Testis (tissue), 5 donors: ENCODE measurements at places on chromosomes 3 and 15.

- DNase-seq = no peak
Measured at GRCh38 chr15:76381366-76381765, 44.8 kb downstream of the ISL2 start.

GRCh38 chr15:83998486-83998885 is 237.1 kb upstream of the GOLGA6L4 start:
- no peak for DNase-seq

DNA sequence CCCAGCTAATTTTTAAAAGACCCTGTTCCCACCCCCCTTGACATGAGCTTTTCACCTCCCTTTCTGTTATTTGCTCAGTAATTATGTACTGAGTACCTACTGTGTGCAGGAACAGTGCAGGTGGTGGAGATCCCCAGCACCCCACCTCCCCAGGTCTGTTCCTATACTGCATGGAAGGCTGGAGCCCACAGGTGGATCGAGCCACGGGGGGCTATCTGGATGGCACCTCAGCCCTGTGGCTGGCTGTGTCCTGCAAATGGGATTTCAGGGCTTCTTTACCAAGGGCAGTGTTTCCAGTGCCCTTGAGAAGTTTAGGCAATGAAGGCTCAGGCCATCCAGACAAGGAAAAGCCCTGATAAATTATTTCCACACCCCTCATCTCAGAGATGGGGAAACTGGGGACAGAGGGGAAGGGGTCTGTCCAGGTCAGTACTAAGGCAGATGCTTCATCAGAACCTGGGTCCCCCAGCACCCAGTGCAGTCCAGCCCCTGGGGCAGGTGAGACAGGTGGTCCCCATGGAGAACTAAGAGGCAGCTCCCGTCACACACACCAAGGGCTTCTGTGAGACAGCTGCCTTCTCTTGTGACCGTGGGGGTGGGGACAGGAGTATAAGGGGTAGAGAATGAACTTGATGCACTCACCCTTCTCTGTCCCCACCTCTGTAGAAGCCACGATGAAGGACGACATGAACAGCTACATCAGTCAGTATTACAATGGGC is 109.6 kb downstream of the ETFA start:
- no peak for DNase-seq

GRCh38 chr3:117281371-117281770 is 571.8 kb downstream of the TUSC7 start:
- no peak for DNase-seq

- no peak for DNase-seq
Measured at GRCh38 chr3:72244396-72244795, 459.4 kb upstream of the PROK2 start.

DNA sequence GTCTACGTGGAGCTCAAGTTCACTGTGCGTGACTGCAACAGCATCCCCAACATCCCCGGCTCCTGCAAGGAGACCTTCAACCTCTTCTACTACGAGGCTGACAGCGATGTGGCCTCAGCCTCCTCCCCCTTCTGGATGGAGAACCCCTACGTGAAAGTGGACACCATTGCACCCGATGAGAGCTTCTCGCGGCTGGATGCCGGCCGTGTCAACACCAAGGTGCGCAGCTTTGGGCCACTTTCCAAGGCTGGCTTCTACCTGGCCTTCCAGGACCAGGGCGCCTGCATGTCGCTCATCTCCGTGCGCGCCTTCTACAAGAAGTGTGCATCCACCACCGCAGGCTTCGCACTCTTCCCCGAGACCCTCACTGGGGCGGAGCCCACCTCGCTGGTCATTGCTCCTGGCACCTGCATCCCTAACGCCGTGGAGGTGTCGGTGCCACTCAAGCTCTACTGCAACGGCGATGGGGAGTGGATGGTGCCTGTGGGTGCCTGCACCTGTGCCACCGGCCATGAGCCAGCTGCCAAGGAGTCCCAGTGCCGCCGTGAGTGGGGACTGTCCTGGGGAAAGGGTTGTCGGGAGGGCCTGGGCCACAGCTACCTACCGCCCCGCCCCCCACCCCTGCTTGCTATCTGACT is 11.2 kb downstream of the EPHB3 start:
- DNase-seq = no peak

DNA sequence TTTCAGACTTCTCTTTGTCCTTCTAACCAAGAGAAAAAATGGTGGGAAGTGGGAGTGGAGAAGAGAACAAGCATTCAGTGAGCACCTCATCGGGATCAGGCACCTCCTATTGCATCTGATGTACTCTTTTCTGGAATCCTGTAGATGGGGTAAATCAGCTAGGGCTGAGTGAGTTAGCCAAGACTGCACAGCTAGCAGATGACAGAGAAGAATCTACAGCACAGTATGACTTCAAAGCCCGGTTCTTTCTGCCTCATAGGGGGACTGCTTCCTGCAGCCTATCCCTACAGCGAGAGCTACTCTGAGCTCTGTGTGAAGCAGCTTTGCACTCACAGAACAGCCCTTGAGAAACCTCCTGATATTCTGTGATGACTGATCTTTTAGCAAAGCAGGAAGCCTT is 275.2 kb upstream of the MEIS2 start:
- no peak for DNase-seq

- DNase-seq = no peak
Measured at GRCh38 chr3:135792858-135793475, 172.6 kb upstream of the PPP2R3A start.

DNA sequence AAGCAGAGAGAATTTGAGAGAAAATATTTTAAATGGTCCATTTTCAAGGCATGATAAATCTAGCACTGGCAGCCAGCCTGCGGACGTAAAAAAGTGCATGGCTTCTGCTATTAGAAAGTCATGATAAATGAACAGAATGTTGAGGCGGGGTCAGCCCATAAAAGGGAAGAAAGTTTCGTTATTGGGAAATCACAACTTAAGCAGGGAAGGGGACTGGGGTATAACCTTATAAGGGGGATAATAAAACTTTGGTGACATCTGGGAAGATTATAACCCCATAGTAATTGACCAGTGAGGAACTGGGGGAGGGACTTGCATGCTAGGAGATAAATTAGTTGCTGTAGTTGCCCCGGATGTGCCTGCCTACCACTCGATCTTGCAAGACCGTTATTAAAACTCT is 88.4 kb upstream of the PLSCR4 start:
- no peak for DNase-seq

- DNase-seq = no peak
Measured at GRCh38 chr3:73789825-73790444, 165.2 kb upstream of the PDZRN3 start.

GRCh38 chr3:143145906-143146305 is 26.3 kb downstream of the CHST2 start:
- no peak for DNase-seq

- DNase-seq = no peak
Measured at GRCh38 chr3:10420745-10421475, 84.5 kb downstream of the ATP2B2 start.

DNA sequence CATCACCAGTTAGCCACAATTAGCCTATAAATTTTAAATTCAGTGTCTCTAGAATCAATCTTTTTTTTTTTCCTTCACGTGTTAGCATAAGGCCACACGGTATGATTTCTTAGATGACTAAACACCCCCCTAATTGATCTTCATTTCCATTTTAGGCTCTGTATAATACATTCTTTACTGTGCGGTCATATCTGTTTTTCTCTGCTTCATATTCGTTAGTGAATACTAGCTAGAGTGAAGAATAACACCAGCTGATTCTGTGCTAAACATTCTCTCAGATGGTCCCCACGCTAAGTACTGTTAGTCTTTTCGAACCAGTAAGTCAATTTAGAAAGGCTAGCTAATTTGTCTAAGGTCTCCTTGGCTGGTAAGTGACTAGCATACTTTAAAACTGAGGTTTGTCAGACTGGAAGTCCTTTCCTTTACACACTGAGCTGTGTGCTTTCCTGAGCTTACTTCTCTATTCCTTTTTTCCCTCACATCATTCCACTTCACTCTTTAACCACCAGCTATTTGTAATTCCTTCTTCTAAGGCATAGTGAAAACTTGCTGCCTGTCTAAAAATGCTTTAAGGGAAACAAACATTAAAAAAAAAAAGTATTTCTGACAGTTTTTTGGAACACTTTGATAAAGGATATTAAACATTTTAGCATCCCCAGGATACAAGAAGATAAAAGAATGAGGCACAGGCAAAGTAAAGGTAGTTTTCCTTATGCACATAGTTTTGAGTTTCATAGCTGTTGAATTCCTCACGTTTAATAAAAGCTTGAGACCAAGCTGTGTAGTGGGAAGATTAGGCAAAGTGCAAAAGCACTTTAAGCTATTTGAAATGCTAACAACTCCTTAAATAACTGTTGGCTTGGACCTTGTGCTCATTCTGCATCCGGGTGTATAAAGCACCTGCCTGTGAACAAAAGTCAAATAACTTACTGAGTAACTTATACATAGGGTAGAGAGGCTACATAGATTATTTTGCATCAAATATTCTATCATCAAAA is 17.1 kb downstream of the ZFAND6 start:
- DNase-seq = no peak
